ENCODE measurements at places on chromosomes 11 and 22.
A peak's percentile ranks its signal among the peaks of the same experiment; 100 is the strongest.

GRCh38 chr22:33923033-33923432 is 2.8 kb upstream of the LARGE1 start:
- DNase-seq: no peak

- no peak for DNase-seq
Observed at GRCh38 chr11:44032299-44033085, 15.3 kb upstream of the ACCSL start.

- DNase-seq: no peak
Observed at GRCh38 chr11:70066136-70066520, 12.0 kb upstream of the ANO1 start.

GRCh38 chr11:111331711-111332479 is 33.5 kb downstream of the POU2AF3 start:
- DNase-seq: no peak

DNA sequence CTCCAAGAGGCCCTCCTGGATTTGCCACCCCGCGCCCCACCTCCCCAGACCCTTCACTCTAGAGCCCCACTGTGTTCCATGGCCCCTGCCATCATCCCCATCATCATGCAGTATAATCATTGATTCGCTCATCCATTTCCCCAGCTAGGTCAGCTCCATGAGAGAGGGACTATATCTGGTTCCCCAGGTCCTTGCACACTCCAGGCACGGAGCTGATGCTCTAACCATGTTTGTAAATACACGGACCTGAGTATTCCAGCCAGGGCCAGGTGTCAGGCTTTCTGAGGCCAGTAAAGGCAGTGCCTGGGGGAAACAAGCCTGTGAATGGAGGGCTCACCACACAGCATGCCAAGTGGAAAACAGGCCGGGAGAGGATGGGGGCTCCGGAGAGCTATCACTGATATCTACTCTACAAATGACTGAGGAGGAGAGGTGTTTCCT is 27.1 kb upstream of the OAF start:
- DNase-seq: no peak

DNA sequence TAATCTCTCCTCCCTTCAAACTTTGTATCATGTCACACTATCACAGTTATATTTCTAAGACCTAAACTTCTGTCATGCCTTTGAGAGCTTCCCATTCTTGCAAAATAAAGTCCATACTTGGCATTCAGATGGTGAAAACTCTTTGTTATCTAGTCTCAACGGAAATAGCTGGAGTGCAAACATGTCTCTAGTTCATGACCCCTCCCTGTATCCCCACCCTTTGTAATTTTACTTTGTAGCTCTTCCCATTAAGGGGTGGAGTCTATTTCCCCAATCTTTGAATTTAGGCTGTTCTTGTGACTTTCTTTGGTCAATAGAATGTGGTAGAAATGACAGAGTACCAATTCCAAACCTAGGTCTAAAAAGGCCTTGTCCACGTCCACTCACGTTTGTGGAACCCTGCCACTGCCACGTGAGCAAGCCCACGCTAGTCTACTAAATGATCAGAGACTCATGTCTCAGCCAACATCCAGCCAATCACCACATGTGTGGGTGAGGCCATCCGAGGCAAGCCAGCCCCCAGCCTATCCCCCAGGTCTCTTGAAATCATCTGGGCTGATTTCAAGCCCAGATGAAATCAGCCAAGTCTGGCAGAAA is 23.4 kb downstream of the SLN start:
- DNase-seq: no peak

DNA sequence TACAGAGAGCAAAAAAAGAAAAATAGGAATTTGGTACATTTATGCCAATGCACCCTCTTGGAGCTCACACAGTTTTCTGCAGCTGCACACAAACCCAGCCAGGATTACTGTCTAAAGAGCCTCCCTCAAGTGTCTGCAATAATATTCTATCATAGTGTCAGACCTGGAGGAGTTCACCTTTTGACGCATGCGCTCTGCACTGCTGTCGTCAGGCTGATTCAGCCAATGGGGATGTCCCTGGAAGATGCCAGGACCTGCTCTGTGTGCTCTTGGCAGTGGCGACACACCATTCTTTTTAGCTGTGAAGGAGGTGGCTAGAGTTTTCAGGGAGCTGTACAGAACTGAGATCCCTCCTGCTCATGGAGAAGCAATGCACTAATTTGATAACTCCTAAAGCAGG is 249.0 kb upstream of the KIRREL3 start:
- DNase-seq: no peak

GRCh38 chr11:132685174-132685611 is 847.1 kb downstream of the OPCML start:
- no peak for DNase-seq

DNA sequence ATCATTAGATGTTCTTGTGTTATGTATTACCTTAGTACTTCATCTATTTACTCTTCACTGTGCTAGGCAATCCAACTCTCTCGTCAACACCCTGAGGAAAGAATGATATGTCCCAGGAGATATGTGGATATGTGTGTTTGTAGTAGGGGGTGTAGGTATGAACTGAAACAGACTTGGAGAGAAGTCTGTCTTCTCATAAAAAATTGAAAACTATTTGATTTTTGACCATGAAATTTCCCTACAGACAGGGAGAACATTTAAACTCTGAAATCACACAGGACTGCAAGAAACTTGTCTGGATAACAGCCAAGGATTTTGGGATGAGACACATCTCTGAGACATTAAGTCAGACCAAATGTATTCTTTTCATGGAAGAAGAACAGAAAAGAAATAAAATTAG is 967.0 kb upstream of the FAT3 start:
- no peak for DNase-seq

DNA sequence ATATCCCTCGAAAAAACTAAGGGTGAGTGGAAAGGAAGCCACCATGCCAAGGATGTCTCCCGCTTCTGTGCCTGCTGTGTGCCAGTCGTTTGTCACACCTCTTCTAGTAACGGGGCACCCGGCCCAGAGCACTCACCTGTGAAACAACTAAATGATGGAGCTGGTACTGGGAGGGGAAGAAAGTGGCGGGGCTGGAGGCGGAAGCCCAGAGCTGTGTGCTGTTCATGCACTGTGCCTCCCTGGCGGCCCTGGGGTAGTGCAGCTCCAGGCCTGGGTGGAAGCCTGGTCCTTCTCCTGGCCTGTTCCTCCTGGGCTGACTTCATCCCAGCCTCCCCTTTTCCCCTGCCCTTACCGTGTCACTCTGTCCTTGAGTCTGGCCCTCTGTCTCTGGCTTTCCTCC is 130.2 kb downstream of the CEP164 start:
- no peak for DNase-seq

GRCh38 chr11:47234669-47235100 is 13.9 kb downstream of the ACP2 start:
- no peak for DNase-seq

- no peak for DNase-seq
Observed at GRCh38 chr11:23311986-23312940, 452.0 kb upstream of the CCDC179 start.

DNA sequence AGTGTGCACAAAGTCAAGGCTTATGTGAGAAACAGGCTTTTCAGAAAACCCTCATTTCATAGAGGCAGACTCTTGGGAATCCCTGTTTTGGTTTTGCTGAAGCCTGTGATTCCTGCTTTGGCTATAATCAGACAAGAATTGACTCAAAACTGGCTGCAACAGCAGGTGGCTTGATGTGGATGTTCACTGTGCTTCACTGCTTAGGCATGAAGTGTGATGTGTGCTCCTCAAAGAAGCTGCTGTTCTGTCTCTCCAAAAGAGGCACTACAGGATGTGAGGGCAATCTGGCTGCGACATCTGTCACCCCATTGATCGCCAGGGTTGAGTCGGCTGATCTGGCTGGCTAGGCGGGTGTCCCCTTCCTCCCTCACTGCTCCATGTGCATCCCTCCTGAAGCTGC is 103.5 kb downstream of the C11orf58 start:
- no peak for DNase-seq

- no peak for DNase-seq
Observed at GRCh38 chr22:47196881-47197772, 434.7 kb downstream of the TBC1D22A start.

DNA sequence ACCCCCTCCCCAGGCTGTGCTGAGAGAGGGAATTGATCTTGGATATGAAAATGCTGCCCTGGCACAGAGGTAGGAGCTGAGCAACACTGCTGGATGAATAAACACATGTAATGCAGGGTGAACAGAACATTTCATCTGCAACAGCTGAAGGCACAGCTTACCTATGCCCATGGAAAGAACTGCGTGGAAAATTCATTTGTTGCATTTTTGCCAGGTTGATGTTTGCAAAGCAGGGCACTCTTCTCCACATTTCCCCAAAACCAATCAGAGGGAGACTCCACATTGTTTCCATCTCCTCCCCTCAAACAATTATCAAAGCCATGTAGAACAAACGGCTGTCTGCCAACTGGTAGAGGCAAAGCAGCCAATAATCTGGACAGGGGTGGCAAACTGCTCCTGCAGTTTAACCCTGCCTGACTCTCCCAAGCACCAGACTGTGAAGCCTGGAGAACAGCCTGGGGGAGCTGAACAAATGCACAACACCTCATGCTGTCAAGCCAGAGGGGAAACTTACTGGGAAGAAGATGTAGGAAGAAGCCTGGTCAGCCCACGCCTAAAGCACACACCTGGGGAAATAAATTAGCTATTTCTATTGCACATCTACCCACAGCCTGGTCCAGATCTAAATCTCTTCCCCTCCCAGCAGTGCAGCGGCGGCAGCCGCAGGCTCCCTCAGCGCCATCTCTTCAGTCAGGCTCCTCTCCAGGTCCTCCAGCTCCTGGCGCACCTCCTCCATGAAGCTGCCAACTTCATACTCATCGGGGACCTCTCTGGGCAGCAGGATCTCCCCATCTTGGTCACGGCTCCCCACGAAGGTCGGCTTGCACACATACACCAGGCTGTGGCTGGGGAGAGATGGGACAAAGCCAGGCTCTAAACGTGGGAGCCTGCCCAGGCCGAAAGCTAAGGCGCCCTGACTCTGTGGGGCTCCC is 44.3 kb downstream of the DKK3 start:
- DNase-seq: no peak

GRCh38 chr11:72468289-72468688 is 34.0 kb upstream of the CLPB start:
- DNase-seq: no peak

- DNase-seq: no peak
Observed at GRCh38 chr11:2095542-2095941, 43.6 kb downstream of the IGF2 start.

- DNase-seq: no peak
Observed at GRCh38 chr11:34151916-34152845, 46.8 kb downstream of the NAT10 start.

DNA sequence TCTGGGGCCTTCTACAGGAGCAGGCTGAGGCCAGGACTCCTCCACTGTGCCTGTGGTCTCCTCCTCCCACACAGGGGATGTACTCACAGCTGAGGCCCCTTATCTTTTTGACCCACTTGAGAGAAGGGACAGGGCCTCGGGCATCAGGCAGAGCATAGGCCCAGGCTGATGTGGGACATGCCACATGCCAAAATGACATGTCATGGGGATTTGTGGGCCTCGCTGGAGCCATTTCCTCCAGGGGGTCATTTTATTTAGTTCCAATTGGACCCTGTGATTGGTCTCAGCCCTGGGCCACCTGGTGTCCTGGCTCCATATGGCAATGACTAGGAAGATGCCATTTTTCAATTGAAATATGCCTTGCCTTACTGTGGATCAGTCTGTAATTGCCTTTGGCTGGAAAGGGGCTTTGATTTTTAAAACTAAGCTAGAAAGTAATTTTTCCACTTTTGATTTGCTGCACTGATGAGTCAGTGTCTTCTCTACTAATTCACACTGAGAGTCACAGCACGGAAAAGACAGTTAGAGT is 171.1 kb upstream of the NAV2 start:
- DNase-seq: no peak

DNA sequence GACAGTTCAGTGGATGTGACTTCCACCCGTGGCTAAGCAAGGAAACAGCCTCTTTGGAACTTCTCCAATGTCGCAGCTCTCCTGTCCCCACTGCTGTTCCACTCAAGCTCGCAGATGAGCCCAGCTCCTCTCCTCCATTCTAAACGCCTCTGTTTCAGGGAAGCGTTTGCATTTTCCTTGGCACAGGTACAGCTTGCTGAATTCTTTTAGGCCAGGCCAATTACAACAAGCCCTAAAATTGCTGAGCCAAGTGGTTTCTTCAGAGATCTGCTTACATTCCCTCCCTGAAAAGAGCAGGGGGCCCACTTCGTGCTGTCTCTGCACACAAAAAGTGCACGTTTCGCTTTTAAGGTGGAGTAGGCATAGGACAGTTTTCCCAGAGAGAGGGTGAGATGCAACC is 91.5 kb upstream of the BLID start:
- DNase-seq: no peak

GRCh38 chr11:95557376-95557775 is 232.2 kb downstream of the FAM76B start:
- no peak for DNase-seq

GRCh38 chr11:128375961-128376360 is 211.4 kb downstream of the ETS1 start:
- DNase-seq: no peak

GRCh38 chr11:12762696-12763324 is 88.6 kb downstream of the TEAD1 start:
- no peak for DNase-seq

DNA sequence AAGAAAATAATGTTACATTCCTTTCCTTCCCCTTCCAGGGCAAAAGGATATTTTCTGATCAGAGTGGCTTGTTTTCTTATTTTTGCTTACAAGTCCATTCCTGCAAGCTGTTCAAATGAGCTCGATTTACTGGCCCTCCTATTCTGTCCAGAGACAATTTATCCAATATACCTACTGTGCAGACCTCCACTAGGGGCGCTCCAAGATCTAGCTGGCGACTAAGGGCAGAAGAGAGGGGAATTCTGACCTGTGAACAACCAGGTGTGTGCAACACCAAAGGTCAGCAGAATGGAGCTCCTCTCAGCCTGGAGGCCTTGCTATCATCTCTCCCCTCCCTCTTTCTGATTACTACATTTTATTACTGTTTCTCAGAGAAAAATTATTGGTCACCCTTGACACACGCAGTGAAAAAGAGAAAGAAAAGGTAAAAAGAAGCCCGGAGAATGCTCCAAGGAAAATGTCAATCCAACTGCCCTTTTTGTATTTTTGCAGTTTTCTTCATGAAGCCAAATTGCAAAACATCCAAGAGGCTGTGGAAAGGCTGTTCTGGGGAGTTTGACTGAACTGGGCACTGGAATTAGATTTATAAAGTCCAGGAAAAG is 3.2 kb downstream of the SEZ6L start:
- peak; percentile 30 for DNase-seq

GRCh38 chr11:123742031-123742723 is 717 bp upstream of the ZNF202 start:
- DNase-seq: no peak

- DNase-seq: no peak
Observed at GRCh38 chr11:132096132-132096825, 725.9 kb downstream of the NTM start.

GRCh38 chr22:34609646-34610045 is 456.3 kb upstream of the ISX start:
- DNase-seq: no peak

Data from activated CD4-positive, alpha-beta T cell treated with anti-CD3 and anti-CD28 coated beads, Interleukin-2, Interleukin-4, amounts not matched to agents 100 ng/mL and 50 ng/mL, durations not matched to agents 16 hours and 8 hours (primary cell).